Mesendoderm (in vitro differentiated cells): ENCODE measurements at places on chromosomes 16 and 17.

DNA sequence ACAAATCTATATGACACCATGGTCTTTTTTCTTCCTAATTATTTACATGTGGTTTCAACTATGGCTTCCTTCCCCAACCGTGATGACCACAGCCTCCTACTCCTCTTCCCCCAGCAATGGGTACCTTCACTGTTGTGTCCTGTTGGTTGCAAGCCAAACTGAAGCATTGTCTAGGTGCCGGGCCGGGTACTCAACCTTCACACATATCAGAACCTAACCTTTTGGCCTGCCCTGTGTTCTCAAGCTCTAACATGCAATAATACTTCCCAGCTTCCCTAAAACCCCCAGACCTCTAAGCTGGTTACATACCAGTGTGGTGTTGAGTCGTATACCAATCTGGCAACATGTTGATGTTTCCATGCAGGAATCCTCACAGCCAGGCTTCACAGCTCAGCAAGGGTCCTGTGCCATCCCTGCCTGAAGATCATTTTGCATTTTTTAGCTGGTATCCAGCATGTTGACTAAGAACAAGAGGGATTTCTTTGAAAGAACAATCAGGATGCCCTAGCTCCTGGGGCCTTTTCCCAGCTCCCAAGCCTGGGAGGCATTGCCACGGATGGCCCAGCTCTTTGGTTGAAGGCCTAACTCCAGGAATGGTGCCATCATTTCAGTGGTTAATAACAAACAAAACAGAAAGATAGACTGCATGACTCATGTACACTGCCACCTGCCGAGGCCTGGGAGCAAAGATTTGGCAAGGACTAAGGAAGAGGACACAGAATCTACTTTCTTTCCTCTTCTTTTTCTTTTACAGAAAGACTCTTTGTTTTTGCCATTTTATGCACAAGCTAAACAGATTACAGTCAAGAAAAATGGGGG lies 373.7 kb upstream of the SALL1 start:
- peak; percentile 54 for DNase-seq

DNA sequence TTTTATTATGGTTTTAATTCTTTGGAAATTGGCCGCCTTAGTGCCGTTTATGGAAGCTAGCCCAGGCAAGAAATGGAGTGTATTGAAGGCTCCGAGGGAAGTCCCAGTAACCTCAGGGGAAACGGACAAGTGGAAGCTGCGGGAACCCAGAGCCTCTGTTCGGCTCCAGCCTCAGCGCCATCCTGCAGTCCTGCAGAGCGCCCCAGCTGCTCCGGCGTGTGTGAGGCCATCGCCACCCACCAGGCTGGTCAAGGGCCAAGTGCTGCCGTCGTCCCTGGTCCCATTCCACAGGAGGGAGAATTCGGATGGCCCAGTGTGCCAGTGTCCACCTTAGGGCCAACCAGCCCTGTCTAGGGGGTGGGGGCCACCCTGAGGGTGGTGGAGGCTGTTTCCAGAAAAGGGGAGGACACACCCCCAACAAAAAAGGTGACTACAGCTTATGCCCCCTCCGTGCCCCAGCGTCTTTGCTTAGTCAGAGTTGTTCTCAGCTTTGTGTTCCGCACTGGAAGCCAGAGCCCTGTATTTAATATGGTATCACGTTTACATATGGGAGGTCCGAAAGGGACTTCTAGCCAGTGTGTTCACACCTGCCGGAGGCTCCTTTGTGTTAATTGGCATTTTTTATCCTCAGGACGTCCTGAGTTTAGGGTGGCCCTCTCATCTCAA lies 13.0 kb downstream of the MGRN1 start:
- DNase-seq = no peak

- no peak for DNase-seq
These were observed 435 bp downstream of the RPRML start for GRCh38 chr17:46978489-46979146.

DNA sequence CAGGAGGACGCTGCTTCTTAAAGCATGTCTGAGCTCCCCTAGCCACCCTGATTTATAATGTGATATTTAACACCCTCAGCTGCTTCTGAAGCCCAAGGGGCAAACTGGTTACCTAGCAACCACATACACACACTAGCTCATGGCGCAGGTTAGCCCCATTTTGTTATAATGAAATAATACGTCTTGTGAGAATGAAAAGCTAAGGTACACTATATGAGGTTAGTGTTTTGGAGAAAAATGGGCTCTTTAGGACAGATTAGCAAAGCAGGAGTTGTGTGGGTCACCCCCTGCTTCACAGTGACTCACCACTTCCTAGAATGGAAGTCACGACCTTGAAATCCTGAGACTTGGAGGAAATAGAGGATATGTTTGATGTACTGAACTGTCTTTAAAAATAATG lies 404.8 kb upstream of the HSBP1 start:
- peak; percentile 21 for DNase-seq

GRCh38 chr17:4856937-4857314 lies 23.8 kb downstream of the MINK1 start:
- no peak for DNase-seq

- no peak for DNase-seq
These were observed 36.0 kb downstream of the ARHGAP23 start for GRCh38 chr17:38464251-38464722.

GRCh38 chr17:80364091-80364691 lies 50.8 kb upstream of the ENDOV start:
- peak; percentile 26 for DNase-seq

DNA sequence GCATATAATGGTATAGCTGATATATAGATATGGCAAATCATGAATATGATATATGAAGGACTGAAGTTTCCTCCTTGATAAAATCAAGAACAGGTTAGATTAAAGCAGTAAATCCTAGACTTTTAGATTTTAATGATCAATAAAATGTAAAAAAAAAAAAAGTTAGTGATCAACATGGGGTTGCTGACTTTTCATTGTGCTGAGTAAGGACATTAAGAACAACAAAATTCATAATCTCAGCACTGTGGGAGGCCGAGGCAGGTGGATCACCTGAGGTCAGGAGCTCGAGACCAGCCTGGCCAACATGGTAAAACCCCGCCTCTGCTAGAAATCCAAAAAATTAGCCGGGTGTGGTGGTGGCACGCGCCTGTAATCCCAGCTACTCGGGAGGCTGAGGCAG lies 10.4 kb upstream of the CHD3 start:
- DNase-seq = no peak

DNA sequence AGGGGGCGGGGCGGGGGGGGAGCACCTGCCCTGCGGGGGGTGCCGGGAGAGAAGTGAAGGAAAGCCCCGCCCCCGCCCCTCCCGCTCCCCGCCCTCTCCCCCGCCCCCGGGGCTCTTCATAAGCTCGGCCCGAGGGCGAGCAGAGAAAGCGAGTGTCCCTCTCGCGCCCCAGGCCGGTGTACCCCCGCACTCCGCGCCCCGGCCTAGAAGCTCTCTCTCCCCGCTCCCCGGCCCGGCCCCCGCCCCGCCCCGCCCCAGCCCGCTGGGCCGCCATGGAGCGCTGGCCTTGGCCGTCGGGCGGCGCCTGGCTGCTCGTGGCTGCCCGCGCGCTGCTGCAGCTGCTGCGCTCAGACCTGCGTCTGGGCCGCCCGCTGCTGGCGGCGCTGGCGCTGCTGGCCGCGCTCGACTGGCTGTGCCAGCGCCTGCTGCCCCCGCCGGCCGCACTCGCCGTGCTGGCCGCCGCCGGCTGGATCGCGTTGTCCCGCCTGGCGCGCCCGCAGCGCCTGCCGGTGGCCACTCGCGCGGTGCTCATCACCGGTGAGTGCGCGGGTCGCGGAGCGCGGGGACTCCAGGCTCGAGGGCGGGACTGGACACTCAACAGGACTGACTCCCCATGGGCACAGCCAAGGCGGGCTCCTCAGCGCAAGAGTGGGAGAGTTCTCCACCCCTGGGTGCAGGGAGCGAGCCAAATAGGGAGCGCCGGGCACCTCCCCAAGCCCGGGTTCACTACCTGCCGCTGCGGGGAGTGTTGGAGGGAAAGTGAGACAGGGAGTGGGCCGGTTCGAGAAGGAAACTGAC lies at the start of gene HSD11B2:
TSS of gene HSD11B2 (plus strand) at position 145 of the 798 bp plus-strand sequence. CDS start at position 273, 128 bp downstream.
- DNase-seq = peak; percentile 76

GRCh38 chr17:43826206-43826605 lies 6.7 kb downstream of the MPP3 start:
- no peak for DNase-seq
